ENCODE measurements at places on chromosomes 6 and 20.

DNA sequence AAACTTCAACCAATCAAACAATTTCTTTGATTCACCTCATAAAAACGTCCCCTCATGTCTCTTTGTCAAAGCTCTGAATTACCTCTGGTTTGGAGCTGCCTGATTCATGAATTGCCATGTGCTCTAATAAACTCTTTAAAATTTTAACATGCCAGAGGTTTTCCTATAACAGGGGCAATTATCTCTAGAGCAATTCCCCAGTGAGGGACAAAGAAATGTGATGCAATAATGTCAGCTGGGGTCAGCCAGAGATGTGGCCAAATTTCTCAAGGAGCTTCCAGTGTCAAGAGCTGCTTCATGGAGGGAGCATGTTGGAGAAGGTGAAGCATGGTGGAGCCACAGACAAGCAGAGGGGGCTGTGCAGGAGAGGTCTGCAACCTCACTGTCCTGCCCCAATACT lies 38.7 kb upstream of the RFPL4B start:
- no peak for DNase-seq

- DNase-seq = no peak
Measured at GRCh38 chr6:1786455-1787453, 177.0 kb downstream of the FOXC1 start.

DNA sequence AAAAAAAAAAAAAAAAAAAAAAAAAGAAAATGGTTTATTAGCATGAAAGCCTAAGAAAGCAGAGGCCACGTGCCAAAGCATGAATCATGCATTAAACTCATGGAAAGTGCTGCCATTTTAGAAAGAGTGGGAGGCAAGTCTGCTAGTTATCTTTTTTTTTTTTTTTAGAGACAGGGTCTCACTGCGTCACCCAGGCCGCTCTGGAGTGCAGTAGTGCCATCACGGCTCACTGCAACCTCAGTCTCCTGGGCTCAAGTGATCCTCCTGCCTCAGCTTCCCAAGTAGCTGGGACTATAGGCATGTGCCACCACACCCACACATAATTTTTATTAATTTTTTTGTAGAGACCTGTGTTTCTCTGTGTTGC lies 5.2 kb downstream of the VWA7 start:
- DNase-seq = no peak

DNA sequence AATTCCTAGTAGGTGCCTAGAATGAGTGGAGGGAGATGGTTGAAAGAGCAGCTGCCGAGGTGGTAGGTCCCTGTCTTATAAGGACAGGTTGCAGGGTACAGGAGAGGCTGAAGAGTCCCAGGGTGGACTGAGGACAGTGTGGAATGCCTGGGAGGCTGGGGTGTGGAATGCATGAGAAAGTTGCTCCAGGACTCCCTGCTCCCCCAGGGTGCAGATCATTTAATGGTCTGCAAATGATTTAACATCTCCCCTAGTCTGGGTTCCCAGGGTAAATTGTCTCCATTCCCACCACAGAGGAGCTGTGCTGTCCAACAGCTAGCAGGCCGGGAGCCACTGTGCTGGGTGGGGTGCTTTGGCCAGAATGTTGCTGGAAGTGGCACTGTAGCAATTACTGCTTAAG lies 76.0 kb downstream of the CD83 start:
- no peak for DNase-seq

- DNase-seq = no peak
Measured at GRCh38 chr6:161462148-161462547, 188.3 kb upstream of the AGPAT4 start.
